ENCODE measurements at places on chromosomes 4 and X.

- ATAC-seq = no peak
Observed at GRCh38 chrX:48613502-48614160, 16.3 kb downstream of the WDR13 start.

- ATAC-seq = no peak
Observed at GRCh38 chrX:48754238-48754637, 7.3 kb upstream of the GLOD5 start.

GRCh38 chr4:156606554-156607477 lies 364.8 kb downstream of the PDGFC start:
- no peak for ATAC-seq

- ATAC-seq = no peak
Observed at GRCh38 chr4:64192731-64193412, 216.4 kb downstream of the TECRL start.

DNA sequence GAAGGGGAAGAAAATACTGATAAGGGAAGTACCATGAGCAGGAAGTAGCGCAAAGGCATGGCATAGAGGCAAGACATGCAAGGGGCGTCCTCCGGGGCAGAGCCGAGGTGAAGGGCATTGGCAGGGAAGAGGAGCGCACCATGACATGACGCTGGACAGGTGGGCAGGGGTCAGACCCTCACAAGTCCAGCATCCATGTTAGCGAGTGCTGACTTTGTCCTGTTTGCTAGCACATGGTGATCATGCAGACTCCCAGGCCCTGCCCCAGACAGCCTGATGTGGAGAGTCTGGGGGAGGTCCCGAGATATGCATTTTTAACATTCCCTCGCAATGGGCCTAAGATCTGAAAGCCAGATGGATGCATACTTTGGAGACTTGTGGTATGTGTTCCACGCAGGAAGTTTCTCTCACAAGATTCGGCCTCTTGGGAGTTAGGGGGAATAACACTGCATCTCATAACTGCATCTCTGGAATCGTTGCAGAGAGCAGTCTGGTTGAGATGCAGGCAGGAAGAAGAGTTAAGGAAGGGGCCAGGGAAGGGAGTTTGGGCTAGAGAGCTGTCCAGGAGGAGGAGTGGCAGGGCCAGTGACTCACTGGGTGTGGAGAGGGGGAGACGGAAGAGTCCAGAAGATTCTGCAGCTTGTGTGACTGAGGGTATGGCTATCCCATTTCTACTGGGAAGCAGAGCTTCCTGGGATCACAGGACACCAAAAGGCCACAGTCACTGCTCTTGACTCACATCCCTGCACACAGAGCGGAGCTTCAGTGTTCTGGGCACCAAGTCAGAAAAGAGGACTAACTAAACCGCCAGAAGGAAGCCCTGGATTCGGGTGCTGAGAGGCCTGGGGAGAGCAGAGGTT lies 59.7 kb downstream of the FAM184B start:
- ATAC-seq = peak; percentile 46

DNA sequence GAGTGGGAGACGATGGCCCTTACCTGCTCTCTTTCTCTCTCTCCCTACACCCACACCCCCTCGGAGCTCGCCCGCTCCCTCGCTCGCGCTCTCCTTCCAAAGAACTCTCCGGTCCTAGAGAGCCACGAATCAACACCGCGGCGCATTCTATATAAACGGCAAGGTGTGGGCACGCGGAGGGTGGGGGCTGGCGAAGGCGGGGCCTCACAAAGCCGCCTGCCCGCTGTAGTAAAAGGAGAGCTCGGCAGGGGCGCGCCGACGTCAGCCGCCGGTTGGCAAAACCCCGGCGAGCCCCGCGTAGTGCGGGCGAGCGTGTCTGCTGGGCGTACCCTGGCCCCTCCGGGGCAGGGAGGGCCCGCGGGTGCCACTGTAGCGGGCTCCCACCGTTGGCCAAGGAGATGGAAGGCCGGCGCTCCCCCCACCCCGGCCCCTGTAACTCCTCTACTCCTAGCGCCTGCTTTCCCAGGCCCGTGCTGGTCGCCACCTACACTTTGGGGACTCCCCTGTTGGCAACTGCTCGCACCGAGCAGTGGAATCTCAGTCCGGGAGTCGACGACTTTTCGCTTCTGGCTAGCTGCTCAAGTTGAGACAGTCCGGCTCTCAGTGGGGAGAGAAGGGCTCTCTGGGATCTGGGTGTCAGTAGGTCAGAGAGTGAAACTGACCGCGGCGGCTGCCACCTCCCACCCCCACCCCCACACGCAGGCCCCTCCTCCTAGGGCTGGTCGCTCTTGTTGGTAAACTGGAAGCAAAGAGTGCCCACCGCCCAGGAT lies 325.5 kb upstream of the F9 start:
- peak; percentile 23 for ATAC-seq

- no peak for ATAC-seq
Observed at GRCh38 chr4:61934198-61934597, 734.1 kb downstream of the ADGRL3 start.

DNA sequence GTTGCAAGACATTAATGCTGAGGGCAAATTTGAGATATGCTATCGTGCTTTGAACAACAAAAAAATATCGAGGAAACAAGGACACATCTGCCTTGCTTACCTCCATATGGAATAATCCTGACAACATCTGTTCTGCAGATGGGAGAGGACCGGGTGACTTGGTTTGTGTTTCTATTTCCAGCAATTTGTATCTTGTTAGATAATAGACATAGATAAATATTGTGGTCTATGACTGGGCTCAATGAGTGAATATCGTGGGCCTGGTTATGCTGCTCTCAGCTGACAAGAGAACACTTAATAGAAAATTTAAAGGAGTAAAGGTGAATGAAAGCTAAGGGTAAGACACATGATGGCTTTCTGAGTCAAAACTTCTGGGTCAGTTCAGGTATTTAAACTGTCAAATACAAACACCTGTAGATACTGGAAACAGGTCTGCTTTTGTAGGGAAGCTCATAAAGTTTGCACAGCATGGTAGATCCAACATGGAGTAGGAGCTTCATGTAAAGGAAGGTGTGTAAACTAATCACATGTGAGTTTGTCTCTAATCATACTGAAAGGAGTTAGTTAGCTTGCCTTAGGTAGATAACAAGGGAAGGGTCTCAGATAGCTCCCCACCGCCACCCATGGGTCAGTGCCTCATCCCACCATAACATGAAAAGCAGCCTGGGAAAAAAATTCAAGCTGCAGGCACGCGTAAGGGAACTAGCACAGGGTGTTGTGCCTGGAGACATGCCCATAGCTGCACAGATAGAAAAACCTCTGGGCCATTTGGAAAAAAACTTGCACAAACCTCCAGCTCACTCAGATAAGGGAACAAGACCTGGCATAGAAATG lies 904.1 kb upstream of the EPHA5 start:
- no peak for ATAC-seq

DNA sequence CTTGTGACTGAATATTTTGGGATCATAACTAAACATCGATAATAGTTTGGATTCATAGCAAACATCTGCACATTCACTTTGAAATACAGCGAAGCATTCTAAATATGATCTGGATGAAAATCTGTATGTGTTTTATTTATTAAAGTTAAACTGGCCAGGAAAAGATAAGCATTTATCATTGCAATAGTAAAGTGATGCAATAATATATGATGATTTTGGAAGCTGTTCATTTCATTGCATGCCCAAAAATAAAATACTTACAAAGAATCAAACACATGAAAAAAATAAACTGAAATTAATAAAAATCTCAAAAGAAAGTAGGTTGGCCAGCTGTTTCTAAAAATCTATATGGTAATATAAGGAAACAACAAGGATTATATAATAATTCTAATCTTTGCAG lies 1.9 kb downstream of the PRDM5 start:
- no peak for ATAC-seq

DNA sequence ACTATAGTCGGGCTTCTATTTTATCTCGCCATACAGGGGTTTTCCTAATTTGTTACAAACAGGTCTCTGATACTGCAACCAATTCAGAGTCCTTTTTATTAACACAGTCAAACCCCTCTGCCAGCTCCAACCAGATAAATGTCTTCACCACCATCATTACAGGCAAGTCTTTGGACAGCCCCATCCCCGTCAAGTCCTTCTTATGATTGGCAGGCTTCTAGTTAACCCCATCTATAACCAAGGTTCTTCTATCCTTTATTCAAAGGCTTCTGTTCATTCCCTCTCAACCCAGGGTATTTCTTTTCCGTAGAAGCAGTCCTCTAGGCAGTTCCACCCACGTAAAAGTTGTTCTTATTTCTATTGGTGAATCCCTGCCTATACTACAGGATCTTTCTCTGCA lies 29.9 kb upstream of the FOXR2 start:
- no peak for ATAC-seq

DNA sequence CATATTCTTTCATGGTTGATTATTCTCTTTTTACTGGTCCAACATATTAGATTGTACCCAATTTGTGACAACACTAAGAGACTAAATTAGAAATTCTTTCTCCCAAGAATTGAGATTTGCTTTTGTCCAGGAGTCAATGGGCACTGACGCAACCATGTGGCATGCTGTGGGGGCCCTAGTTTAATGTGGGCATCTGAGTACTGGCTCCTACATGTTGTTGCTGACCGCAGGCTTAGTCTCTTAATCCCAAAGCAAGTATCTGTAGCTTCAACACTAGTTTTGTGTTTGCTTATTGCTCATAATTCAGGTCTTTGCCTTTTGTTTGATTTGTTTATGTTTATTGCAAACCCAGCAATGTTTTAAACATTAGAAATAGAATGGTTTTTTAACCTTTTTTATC lies 263.4 kb upstream of the NDST4 start:
- no peak for ATAC-seq

- no peak for ATAC-seq
Observed at GRCh38 chr4:187849556-187850225, 145.9 kb upstream of the ZFP42 start.

DNA sequence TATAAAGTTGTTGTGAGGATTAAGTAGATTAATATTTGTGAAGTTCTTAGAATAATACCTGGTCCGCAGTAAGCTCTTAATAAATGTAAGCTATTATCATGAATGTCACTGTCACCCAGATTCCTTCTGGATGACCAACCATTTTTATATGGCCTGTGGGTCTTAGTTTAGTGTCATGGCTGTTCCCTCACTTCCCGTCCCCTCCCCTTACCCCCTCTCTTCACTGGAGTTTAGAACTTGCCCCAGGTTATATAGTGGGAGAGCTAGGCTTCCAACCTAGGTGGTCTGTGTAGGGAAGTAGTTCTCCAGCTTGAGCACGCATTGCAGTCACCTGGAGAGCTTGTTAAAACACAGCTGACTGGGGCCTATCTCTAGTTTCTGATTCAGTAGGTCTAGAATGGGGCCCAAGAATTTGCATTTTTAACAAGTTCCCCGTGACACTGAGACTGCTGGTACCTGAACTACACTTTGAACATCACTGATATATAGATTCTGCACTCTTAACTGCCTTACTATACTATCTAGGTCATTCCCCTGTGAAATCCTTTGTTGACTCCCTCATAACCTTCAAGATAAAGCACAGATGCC lies 66.9 kb upstream of the PLAC1 start:
- ATAC-seq = no peak

- ATAC-seq = no peak
Observed at GRCh38 chr4:7962609-7963508, 23.2 kb upstream of the AFAP1 start.

- ATAC-seq = no peak
Observed at GRCh38 chr4:3219761-3220475, 29.0 kb upstream of the MSANTD1 start.

All from esophagus mucosa (tissue), 1 donor.